ENCODE measurements at places on chromosomes 11 and 22.

GRCh38 chr11:93585758-93586157 is 42.6 kb upstream of the SMCO4 start:
- no peak for DNase-seq

GRCh38 chr11:15970506-15971214 is 385.7 kb downstream of the SOX6 start:
- no peak for DNase-seq

GRCh38 chr11:123525097-123525496 is 95.0 kb downstream of the GRAMD1B start:
- no peak for DNase-seq

GRCh38 chr11:82899186-82899820 is 927 bp downstream of the PRCP start:
- no peak for DNase-seq

GRCh38 chr11:33182246-33182878 is 21.1 kb upstream of the CSTF3 start:
- DNase-seq, result no peak

GRCh38 chr22:43566021-43566420 is 154.2 kb downstream of the MPPED1 start:
- DNase-seq, result no peak

DNA sequence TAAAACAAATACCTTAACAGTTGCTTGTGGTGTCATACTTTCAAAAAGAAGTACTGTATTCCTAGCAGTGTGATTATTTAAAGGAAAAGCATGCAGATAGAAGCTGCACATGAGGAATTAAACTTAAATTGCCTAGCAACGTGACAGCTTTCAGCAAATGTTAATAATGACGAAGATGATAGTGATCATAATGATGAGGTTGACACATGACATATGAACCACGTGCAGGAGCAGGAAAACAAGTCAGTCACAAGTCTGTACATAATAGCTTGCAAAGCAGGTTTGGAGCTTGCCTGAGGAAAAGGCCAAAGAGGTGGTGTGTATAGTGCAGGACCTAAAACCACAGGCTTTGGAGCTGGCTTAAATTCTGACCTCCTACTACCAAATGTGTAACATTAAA is 30.6 kb upstream of the PIK3C2A start:
- no peak for DNase-seq

GRCh38 chr11:58562375-58562800 is 13.3 kb downstream of the LPXN start:
- peak; percentile 17 for DNase-seq

DNA sequence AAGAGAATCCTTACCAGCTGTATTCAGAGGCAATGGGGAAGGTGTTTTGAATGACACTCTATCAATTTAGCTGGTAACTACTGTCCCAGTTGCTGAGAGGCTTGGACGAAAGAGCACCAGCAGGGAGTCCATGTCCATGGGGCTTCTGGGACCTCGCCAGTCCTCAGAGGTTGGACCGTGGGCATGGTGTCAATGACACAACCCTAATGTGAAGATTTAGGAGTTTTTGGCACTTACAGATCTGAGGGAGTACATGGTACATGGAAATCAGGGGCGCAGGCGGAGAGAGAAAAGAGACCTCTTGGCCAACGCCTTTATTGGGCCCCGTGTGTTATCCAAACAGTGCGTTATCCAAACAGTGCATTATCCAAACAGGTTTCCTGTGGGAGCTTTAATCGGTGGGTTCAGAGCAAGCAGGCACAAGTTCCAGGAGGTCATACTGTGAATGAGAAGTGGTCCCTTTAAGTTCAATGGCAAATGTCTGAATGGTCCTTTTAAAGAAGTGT is 169.1 kb upstream of the B3GAT1 start:
- peak; percentile 8 for DNase-seq

- no peak for DNase-seq
Measured at GRCh38 chr11:31720225-31720624, 90.9 kb downstream of the PAX6 start.

- no peak for DNase-seq
Measured at GRCh38 chr11:69492201-69492991, 10.9 kb downstream of the LINC01488 start.

DNA sequence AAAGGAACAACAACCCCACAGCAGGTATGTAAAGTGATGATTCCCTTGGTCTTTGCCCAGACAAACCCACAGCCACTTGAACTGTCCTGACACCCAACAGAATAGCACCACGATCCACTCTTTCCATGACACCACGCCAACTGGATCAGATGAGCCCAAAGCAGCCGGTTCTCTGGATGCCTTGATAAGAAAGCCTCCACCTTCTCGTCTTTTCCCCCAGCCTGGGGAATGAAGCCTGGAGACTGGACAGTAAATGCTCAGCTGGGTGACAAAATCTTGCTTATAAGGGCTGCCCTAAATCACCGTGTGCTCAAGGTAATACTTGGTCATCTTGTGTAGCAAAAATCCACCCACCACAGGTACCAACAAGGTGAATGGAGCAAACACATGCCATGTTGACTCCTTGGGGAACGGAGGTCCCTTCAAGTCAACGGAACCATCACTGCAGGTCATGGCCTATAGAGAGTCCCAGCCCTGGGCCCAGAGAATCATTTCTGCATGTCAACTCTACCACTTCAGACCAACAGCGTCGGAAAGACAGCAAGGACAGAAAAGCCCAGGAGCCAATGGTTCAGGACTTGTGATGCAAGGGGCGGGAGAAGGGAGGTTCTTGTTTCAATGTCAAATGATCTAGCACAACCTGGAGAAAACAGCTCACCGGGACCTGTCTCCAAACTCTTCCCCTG is 2.2 kb upstream of the MYO18B start:
- no peak for DNase-seq

DNA sequence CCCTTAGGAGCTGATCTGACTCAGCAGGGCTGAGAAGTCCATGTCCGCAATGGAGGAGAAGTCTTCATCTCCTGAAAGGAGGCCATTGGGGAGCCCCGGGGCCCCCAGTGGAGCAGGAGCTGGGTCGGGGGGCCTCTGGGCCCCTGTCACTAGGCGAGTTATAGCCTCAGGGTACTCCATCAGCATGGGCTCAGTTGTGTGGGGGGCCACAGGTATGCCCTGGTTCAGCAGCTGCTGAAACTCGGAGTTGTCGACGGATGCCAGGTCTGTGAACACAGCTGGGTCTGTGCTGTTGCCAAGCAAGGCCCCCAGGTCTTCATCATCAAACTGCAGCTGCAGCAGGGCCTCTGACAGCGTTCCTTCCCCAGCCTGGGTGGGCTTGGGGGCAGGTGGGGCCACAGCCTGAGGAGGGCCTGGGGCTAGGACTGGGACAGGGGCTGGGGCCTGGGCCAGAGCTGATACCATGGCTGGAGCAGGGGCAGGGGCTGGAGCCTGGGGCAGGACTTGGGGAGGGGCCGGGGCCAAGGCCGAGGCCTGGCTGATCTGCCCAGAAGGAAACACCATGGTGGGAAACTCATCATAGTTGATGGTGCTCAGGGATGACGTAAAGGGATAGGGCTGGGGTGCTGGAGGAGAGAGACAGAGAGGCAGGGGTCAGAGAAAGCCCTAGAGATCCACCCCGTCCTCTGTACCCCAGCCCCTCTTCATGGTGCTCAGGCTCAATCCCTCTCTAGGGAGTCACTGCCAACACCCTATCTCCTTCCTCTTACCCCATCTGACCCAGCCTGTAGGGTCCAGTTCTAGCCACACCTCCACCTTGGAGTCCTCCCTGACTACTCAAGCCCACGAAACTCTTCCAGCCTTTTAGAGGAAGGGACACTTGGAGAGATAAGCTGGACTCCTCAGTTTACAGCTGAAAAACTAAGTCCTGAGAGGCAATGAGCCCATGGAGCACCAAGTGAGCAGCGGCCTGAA is 8.1 kb downstream of the RELA start:
- no peak for DNase-seq

GRCh38 chr22:46071451-46072109 is 78.7 kb upstream of the PPARA start:
- DNase-seq, result no peak
